ENCODE measurements at places on chromosomes 4 and X. TPM values are rescaled to one million over a fixed set of nuclear protein-coding genes. Genes with fewer than 3 reads are reported as not detected.

GRCh38 chr4:1743551-1743950, 22.2 kb downstream of the TACC3 start:
- DNase-seq: no peak

DNA sequence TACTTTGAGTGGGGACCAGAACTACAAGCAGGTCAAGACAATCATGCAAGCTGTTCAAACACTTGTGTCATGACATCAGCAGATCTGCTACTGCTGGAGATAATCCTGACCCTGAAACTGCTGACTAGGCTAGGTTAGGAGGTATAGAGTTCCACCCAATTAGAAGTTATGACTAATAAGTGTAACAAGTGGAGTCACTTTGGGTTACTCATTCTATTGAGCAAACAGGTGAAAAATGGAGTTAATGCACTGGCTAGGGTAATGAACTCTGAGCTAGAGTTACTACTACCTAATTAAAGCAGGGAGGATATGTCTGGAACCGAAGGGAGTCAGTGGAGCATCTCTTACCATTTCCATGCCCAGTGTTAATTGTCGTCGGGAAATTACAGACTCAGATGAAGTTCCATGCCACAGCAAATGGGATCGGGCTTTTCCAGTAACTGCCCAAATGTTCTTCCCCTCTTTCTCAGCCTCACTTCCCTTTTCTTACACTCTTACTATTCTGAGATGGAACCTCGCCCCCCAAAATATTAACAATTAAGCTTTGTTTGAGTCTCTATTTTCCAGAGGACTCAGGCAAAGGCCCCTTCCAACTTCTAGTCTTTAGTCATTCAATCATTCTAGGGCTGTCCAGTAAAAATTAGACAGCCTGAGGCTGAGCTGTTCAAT, 19.8 kb upstream of the MANBA start:
- DNase-seq: no peak

- no peak for DNase-seq
Observed at GRCh38 chr4:90443231-90443630, 316.0 kb downstream of the CCSER1 start.

DNA sequence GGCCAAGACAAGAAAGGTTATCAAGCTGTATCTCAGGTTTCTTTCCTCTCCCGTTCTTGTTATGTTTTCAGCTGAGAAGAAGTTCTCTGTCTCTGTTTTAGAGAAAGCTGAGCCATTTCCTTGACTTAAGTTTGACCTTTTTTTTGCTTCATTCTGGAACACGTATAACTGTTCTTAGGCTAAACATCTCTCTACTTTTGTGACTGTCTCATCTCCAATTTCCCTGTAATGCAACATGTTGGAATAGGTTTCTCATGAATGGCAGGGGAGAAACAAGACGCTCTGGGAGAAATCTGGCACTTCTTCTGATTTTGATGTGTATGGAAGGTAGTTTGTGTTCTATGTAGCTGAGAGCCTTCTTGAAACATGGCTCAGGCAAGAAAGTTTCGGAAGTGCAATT, 36.2 kb upstream of the SFRP2 start:
- no peak for DNase-seq

TGIF2LX gene
- not detected for polyA plus RNA-seq

DNA sequence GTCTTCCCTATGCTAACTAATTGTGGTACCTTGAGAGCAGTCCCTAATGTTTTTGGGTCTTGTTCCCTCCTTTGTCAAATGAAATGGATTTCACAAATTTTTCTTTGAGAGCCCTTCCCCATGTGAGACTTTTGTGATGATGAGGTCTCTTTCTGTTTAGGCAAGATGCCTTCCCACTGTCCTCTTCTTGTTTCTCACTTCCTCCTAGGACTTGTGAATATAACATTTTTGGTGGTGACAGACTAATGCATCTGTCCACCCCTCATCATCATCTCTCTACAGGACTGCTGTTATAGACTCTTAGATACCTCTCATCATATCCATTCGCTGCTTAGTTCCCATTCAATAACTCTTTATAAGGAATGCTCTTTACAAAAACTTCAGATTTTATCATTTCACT, 8.7 kb upstream of the ANK2 start:
- DNase-seq: no peak

Data from left lung (tissue), 14 donors.